Coronary artery (tissue), 2 donors: ENCODE measurements at places on chromosomes 2 and 18.

DNA sequence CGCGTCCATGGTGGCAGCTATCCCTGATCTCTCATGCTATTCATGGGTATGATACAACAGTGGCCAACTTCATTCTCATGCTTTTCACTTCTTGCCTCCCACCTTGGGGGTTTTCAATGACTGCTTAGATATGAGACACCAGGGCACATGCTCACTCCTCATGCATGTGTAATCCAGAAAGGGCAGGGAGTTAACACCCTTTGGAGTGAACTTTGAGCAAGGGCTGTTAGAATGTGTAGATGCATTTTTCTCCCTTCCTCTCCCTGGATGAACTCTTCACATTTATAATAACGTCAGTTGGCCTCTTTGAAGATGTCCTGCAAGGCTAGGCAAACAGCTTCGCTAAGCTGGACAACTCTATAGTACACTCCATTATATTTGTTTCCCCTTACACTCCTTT is 56.7 kb downstream of the DPP10 start:
- DNase-seq = no peak

GRCh38 chr2:205706769-205707381 is 24.6 kb downstream of the NRP2 start:
- no peak for DNase-seq

- DNase-seq = no peak
Observed at GRCh38 chr2:70956141-70956540, 20.4 kb downstream of the ATP6V1B1 start.

GRCh38 chr2:186771395-186771794 is 77.5 kb downstream of the FAM171B start:
- no peak for DNase-seq
